ENCODE measurements at places on chromosomes 6 and 20.

- no peak for DNase-seq
Measured at GRCh38 chr6:112883095-112883494, 536.0 kb downstream of the RFPL4B start.

- DNase-seq = no peak
Measured at GRCh38 chr6:2641044-2641725, 109.5 kb downstream of the MYLK4 start.

- no peak for DNase-seq
Measured at GRCh38 chr6:25550631-25551030, 101.4 kb upstream of the SCGN start.

- no peak for DNase-seq
Measured at GRCh38 chr6:30578051-30578450, 6.8 kb downstream of the ABCF1 start.

- no peak for DNase-seq
Measured at GRCh38 chr20:14556206-14556605, 218.8 kb upstream of the FLRT3 start.

All from stimulated activated CD8-positive, alpha-beta memory T cell treated with anti-CD3 and anti-CD28 coated beads, Interleukin-4, amount 100 ng/mL, for 4 hours (primary cell).